Uterine smooth muscle cell (primary cell): ENCODE measurements at places on chromosomes 13 and 19. TPM values are rescaled to one million over a fixed set of nuclear protein-coding genes. Genes with fewer than 3 reads are reported as not detected.

The BCAM gene
- 6.6 and 14.1 TPM in 2 replicates for total RNA-seq

The TNFSF9 gene
- 0.11 TPM in 1 of 2 replicates, not detected in the other for total RNA-seq

The FPR2 gene
- total RNA-seq, result not detected in 2 replicates

The KLK15 gene
- not detected in 2 replicates for total RNA-seq
